H54 (cell line): ENCODE measurements at places on chromosomes 2 and 18.

DNA sequence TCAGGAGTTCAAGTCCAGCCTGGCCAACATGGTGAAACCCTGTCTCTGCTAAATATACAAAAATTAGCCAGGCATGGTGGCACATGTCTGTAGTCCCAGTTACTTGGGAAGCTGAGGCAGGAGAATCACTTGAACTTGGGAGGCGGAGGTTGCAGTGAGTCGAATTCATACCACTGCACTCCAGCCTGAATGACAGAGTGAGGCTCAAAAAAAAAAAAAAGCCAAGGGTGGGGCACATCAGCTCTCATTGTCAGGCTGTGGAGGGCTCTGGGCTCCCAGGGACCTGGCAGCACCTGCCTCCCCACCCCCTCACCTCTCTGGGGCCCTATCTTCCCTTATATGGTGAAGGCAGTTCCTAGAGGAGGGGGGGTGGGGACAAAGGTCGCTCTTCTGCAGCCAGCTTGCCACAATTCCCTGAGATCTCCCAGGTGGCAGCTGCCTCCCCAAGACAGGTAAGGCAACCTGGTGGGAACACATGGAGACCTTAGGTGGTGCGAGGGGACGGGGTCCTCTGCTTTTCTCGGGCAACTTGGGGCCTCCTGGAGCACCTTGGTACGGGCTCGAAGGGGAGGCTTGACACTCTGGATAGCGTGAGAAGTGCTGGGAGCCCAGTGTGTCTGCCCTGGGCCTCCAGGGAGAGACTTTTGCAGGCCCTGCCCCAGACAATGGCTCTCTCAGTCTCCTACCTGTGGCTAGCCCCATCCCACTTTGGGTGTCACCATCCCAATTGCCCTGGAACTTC, at the start of gene VIL1:
TSS of gene VIL1 (plus strand) at position 407 of the 742 bp plus-strand sequence. CDS start 4,656 bp downstream, outside the sequence.
- DNase-seq, result no peak

- DNase-seq, result no peak
Observed at GRCh38 chr2:225296951-225297350, 102.6 kb upstream of the NYAP2 start.

DNA sequence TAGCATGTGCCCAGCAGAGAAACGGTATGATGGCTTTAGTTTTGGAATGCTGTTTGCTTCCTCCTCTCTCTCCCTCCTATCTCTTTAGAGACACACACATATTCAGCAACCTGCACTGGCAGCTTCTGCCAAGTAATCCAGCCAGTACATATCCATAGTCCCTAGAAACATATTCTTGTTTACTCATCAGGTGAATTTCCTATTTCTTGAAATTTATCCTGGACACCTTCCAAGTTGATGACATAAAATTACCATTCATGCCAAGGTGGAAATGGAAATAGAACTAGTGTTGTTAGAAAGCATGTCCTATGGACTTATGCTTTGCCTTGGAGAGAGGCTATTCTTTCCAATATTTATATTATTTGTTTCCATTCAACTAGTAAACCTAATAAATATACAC, 50.9 kb upstream of the RGPD4 start:
- no peak for DNase-seq

DNA sequence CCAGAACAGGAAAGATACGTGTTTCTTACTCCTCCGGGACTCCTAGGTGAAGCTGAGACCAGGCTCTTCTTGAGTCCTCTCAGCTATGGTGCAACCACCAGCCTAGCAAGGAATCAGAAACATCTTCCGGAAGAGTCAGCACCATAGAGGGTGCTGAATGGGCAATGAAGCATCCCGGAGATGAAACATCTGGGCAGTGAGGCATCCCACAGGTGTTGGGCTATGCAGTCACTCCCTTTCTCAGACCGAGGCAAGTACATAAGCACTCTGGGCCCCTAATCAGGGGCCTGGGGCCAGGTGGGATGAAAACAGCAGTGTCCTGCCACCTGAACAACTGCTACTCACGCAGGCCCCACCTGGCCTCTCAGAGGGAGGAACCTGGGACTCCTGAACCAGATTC, 1.4 kb upstream of the CAPN10 start:
- DNase-seq, result no peak

DNA sequence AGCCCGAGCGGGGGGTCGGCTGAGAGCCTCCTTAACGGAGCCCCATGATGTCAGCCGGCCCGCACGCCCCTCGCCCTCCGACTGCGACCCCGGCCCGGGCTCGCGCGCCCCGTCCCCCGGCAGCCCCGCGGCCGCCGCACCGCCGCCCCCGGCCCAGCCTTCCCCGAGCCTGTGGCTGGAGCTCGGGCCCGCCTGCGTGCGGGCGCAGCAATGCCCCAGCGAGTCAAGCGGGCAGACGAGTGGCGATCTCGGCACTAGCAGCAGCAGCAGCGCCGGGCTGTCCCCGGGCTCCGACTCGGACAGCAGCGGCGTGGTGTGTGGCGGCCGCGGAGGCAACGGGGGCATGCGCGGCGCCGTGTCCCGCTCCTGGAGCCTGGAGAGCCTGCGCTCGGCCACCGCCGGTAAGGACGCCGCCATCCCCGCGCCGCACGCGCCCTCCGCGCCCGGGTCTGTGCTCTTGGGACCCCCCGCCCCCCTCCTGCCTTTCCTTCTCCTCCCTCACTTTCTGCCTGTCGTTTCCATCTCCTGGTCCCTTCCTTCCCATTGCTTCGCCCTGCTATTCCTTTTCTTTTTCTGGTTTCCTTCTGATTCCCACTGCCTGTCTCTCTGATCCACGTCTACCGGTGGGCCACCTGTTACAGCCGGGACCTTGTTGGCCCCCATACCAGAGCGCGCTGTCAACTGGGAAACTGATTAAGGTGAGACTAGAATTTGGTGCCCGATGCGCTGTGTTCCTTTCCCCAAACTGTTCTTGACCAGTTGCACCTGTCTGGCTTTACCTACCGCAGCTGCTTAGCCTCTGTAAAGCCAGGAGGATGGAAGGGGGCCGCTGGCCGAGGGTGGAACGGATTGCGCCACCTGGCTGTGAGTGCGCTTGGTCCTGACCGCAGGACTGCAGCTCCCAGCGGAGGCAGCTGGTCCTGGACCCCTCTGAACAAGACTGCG, 127.4 kb downstream of the ARHGEF4 start:
- no peak for DNase-seq

GRCh38 chr2:36561237-36561944, 36.6 kb downstream of the FEZ2 start:
- DNase-seq, result peak; percentile 30

- DNase-seq, result peak; percentile 68
Observed at GRCh38 chr18:13823707-13824395, at the start of gene MC5R. TSS of gene MC5R (plus strand) at chr18:13824149. CDS start at chr18:13825766, 1,617 bp downstream.

DNA sequence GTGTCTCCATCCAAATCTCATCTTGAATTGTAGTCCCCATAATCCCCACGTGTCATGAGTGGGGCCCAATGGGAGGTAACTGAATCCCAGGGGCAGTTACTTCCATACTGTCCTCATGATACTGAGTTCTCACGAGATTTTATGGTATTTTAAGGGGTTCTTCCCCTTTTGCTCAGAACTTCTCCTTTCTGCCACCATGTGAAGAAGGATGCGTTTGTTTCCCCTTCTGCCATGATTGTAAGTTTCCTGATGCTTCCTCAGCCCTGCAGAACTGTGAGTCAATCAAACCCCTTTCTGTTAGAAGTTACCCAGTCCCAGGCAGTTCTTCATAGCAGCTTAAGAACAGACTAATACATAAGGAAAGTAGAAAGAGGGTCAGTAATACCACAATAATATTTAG, 480.4 kb downstream of the KCNJ3 start:
- no peak for DNase-seq

- no peak for DNase-seq
Observed at GRCh38 chr18:11027862-11028261, 121.5 kb downstream of the PIEZO2 start.

DNA sequence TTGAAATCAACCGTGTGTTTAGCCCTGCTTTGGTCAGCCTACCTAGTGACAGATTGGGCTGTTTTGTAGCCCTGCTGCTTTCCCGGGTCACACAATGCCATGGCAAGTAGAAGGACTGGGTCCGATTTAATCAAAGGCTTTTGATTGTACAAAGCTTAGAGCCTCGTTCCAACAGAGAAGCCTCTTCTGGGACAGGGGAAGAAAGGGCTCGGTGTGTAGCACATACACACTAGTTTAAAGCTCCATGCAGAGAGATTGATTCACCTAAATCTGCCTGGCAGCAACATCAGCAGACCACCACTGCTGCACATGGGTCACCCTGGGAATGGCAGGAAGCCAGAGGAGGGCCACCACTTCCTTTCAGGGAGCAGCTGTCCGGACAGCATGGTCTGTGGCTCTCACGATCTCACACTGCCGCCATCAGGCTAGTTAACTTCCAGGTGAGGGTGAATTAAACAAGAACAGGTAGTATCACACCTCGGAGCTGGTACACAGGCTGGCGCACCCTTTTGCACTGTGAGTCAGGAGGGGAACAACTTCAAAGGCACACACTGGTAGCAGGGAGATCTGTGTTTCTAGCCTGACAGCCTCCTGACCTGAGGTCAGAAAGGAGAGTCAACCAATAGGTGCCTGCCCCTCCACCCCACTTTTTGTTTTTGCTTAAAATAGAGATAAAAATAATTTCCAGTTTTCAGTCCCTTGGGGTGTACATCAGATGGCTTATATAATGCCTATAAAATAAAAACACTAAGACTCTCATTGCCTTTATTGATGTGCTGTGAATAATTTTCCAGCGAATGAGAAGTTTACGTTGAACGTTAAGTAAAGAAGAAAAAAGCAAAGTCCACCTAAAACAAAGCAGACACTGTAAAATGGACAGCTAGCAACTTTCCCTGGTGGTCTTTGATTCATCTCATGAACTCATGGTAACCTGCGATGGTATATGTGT, 108.5 kb downstream of the CDCA7 start:
- no peak for DNase-seq

DNA sequence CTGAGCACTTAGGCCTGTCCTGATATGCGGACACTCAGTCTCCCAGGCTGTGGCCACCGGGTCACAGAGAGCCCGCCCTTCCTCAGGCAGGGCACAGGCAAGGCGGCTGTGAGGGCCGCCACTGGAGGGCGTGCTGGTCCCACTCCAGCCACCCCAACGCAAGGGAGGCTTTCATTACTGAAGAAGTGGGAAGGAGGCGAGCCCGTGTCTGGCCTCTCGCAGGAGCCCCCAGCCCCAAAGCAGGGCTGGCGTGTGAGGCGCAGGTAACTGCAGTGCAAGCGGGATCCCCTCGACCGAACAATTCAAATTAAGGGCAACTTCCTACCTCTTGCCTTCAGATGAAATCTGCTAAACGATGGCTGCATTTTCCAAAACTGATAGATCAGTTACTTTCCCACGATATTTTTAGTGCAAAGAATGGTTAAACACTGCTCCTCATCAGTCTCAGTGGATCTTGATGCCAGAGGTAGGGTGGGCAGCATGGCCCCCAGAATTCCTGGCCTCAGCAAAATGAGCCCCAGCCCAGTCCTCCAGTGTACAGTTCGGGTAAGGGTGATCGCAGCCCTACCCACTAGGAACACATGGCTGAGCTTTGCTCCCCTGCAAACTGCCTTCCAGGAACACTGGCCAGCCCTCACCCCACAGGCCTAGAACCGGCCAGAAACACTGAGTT, 97.2 kb downstream of the SEPTIN10 start:
- peak; percentile 94 for DNase-seq

DNA sequence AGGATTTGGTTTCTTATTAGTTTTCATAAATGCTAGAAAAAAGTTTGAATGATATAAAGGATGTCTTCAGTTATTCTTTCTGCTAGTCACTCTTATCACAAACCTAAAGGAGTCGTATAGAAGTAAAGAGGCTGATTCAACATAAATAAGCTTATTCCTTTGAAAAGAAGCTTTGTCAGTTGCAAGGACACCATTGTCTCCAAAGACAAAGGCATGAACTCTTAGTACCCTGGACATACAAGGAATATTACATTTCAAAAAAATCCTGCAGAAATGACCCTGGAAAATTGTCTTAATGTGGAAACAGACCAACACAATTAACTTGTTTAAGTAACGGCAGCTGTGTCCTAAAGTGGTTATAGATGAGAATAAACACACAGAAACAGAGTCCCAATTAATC, 528.0 kb downstream of the CPS1 start:
- no peak for DNase-seq

GRCh38 chr2:226168496-226169160, 631.0 kb downstream of the IRS1 start:
- no peak for DNase-seq

- DNase-seq, result no peak
Observed at GRCh38 chr2:140916410-140916809, 1214.4 kb downstream of the LRP1B start.

DNA sequence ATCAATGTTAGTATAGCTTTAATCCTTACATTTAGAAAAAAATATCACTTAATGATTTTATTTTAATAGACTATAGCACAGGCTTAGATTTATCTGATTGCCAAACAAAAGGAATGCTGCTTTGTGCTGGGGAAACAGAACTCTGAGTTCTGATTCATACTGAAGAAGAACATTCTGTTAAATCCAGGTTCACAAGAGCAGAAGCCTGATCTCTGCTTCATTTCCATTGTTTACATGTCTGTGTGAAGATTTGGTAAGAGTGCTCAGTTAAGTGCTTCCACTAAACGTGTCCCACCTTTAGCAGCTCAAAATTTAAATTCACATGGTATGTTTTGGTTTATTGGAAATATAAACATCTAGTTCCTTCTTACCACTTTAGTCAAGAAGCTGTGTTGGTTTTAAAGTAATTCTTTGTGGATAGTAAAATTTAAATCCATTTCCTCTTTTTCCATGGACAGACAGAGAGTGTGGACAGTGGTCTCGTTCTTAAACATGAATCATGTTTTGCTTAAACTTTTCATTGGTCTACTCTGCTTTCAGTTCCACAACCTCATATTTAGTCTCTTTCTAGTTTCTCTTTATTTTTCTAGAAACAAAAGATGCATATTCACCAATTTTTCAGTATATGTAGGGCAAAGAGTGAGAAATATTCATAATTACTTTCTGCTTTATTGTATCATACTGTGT, 59.1 kb downstream of the NYAP2 start:
- no peak for DNase-seq

DNA sequence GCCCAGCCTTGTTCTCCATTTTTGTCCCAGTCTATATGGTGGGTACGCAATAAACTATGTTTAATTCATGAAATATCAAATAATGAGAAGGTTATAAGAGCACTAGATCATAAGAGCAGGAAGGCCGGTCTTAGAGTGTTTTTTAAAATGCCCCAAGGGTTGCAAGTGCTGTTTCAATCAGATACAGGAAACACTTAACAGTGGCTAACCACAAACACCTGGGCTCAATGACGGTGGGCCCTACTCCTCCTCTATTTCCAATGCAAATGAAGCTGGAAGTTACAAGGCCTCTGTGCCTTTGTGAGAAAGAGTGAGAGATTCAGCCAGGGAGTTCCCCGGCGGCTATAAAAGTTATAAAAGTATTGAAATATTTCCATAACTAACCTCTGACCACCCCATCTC, 18.9 kb upstream of the WDR33 start:
- DNase-seq, result no peak

DNA sequence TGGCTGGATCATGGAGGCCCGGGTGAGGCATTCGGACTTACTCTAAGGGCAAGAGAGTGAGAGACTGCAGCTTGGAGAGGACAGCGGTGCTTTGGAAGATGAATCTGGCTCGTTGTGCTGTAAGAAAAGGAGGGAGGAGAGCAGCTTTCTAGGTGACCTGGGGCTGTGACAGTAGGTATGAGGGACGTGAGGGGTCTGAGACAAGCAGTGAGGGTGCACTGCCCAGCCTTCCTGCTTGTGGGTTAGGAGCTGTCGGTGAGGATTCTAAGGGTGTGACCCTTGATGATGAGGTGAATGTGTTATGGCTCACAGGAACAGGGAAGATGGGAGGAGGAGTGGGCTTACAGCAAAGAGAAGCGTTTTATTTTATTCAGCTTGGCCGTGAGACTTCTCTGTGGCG, 27.1 kb upstream of the RHOB start:
- DNase-seq, result no peak
